ENCODE measurements at places on chromosomes 4 and X.

GRCh38 chrX:13470685-13470977, 98.8 kb upstream of the EGFL6 start:
- DNase-seq, result no peak

DNA sequence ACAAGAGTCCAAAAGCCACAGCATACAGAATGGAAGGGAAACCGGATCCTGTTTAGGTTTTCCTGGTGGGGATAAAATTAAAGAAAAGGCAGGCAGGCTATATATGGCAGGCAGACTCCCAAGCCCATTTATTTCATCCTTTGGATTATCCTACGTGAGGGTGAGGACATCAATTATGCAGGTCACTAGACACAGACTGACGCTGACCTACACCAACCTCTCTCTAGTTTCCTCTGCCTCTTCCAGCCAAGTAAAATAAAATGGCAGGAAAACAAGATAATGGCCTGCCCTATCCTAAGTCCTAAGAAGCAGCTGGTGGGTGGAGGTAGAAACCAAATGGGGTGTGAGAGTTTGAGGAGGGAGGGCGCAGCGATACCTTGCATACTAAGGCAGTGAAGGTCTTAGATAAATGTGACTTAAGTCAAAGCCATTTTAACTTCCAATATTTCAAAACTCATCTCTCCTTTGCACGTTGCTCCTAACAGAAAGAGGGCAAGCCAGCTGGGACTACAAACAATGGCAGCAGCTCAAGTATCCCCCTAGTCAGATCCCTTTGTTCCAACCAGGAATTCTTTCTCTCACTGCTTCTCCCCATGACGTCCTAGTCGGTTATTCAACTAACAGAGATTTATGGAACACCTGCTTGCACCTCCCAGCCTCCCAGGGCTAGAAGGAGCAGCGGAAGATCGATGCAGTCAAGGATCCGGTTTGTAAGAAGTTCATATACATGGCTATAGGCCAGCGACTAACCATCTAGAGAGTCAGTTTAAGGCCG, 72.8 kb downstream of the IRF2 start:
- no peak for DNase-seq

GRCh38 chrX:6228720-6229119, at the start of gene NLGN4X:
TSS of gene NLGN4X (minus strand) at chrX:6228867. CDS start at chrX:6151466, 77,401 bp downstream.
- DNase-seq, result no peak

GRCh38 chr4:110271986-110272385, 73.6 kb upstream of the ELOVL6 start:
- no peak for DNase-seq

DNA sequence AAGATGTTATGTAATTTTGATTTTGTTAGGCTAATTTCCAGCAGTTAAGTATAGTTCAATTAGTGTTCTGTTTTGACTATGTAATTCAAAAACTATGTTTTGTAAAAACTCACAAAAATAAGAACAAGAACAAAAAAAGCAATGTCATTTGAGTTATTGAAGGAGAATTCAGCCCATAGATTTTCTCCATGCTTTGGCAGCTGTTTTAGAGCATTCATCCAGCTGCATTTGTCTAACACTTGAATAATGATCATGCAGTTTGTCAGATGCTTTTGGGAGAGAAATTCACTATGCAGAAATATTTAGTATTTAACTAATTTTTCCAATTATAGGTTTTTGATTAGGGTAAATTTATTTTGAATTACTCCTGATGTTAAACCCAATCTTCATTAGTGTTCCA, 14.2 kb downstream of the CPE start:
- no peak for DNase-seq

DNA sequence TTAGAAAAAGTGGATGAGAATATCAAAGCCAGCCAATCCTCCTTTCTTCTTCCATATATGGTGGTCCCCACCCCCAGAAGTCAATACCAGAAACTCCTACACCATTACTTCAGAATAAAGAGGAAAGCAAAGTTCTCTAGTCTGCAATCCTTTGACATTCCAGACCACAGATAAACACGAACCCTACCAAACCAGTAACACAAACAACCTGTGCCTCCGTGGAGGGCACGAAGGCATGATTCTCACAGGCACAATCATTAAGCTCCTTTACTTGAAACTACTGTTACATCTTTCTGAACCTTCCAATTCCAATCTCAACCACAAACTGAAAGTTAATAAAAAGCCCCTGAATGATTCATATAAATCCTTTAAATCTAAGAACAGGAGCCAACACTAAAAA, 16.3 kb downstream of the MAML3 start:
- no peak for DNase-seq

GRCh38 chr4:154415313-154415712, 76.3 kb downstream of the DCHS2 start:
- no peak for DNase-seq

DNA sequence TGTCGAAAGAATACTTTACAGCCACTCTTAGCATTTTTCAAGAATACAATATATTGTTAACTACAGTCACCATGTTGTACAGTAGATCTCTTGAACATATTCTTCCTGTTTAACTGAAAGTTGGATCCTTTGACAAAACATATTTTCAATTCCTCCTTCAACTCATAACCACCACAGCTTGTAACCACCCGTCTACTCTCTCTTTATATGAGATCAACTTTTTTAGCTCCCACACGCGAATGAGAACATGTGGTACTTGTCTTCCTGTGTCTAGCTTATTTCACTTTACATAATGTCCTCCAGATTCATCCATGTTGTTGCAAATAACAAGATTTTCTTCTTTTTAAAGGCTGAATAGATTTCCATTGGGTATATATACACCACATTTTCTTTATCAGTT, 338.3 kb upstream of the IGFBP7 start:
- DNase-seq, result no peak

DNA sequence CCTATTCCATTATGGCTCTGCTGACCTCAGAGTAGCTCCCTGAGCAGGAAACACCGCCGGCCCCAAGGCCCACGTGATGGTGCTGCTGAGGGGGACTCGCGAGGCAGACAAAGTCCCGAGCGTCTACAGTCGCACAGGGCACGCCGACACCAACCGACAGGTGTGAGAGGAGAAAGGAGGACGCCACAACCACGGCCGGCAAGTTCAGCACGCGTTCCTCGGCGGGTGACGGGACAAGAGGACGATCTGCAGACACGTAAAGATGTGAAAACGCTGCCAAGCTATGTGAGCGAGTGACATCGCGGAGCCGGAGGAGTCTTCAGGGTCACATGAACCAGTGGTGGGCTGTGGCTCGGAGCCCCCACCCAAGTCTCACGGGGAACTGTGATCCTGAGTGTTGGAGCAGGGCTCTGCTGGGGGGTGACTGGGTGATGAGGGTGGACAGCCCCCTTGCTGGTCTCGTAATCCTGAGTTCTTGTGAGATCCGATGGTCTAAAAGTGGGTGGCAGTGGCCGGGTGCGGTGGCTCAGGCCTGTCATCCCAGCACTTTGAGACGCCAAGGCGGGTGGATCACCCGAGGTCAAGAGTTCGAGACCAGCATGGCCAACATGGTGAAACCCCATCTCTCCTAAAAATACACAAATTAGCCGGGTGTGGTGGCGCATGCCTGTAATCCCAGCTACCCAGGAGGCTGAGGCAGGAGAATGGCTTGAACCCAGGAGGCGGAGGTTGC, 34.0 kb downstream of the PPP2R3B start:
- no peak for DNase-seq

DNA sequence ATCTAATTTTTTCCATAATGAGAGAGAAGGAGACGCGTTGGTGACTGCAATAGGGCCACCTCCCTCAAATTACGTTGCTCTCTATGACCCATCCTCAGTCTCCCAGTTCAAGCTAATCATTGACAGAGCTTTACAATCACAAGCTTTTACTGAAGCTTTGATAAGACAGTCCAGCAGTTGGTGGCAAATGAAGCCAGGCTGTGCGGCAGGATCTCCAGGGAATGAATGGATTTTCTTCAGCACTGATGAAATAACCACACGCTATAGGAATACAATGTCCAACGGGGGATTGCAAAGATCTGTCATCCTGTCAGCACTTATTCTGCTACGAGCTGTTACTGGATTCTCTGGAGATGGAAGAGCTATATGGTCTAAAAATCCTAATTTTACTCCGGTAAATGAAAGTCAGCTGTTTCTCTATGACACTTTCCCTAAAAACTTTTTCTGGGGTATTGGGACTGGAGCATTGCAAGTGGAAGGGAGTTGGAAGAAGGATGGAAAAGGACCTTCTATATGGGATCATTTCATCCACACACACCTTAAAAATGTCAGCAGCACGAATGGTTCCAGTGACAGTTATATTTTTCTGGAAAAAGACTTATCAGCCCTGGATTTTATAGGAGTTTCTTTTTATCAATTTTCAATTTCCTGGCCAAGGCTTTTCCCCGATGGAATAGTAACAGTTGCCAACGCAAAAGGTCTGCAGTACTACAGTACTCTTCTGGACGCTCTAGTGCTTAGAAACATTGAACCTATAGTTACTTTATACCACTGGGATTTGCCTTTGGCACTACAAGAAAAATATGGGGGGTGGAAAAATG, at the start of gene KLB:
KLB (plus strand) TSS at position 168 of the 821 bp plus-strand sequence; CDS start at position 188, 20 bp downstream.
- no peak for DNase-seq

- no peak for DNase-seq
These were observed 89.9 kb upstream of the TLR2 start for GRCh38 chr4:153594210-153594609.

DNA sequence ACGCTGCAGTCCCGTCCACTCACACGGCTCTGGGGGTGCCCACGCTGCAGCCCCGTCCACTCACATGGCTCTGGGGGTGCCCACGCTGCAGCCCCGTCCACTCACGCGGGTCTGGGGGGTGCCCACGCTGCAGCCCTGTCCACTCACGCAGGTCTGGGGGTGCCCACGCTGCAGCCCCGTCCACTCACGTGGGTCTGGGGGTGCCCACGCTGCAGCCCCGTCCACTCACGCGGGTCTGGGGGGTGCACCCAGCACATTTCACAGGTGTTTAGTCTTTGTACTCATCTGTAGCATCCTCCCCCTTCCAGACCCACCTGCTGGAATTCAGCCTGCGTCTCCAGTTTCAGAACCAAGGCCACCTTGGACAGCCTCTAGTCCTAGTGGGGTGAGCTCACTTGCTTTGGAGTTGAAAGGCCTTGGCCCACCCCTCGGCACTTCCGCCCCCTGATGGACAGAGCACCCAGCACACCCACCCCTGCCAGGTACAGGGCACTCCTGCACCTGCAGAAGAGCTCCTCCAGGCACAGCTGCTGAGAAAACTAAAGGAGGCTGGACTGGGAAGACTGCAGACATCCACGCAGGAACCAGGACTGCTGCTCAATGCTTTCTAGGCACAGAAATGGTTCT, 73.0 kb downstream of the ABLIM2 start:
- no peak for DNase-seq

GRCh38 chr4:137749466-137749865, 217.2 kb upstream of the PCDH18 start:
- peak; percentile 36 for DNase-seq

DNA sequence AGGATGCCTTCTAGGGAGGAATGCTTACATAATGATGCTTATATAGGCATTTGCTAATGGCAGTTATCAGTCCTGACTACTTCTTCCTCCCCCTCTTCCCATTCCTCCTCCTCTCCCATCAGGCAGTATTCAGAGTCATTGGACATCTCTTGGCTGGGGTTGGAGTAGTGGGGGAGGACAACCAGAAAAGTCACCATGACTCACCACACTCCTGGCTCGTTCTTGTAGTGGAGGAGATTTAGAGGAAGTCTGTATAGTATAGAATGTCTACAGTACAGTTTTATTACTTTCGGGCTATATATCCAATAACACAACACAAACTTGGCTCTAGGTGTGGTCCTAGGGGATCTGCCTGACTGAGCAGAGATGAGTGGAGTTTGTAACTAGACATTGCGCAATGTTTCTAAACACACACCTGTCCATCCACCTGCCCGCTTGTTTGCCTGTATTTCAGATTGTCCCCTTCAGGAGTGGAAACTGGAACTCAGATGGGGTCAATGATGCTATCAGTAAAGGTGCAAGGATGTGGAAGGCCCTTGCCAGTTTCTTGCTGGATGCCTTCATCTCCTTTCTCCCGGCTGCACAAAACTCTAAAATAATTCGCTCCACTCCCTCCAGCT, 27.9 kb upstream of the KIAA1210 start:
- DNase-seq, result no peak

DNA sequence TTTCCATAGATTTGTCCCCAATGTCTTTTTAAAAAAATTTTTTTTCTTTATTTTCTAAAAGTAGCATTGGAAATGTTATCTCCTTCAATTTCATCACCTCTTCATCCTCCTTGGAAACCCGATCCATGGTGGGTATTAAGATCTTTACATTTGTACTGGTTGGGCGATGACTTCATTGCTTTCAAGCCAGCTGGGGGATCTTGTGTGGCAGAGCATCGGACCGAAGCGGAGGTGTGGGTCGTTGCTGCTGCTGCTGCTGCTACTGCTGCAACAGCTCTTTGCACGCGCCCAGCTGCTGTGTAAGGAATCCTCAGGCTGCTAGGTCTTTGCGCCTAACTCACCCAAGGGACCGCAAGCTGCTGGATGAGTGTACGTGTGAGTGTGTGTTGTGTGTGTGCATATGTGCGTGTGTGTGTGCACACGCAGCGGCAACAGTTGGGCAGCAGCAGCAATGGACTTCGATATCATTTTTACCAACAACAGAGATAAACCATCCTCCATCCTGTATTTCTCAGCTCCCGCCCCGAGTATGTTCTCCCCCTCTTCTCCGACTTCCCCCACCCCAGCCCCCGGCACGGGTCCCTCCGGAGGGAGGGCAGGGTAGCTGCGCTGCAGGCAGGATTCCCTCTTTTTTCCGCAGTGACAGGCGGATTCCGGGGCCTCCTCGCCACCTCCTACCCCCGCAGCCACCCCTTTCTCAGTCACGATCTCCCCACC, 768 bp upstream of the CDKL5 start:
- peak; percentile 69 for DNase-seq

- DNase-seq, result peak; percentile 76
These were observed 14.1 kb downstream of the ZNF157 start for GRCh38 chrX:47384502-47384901.

DNA sequence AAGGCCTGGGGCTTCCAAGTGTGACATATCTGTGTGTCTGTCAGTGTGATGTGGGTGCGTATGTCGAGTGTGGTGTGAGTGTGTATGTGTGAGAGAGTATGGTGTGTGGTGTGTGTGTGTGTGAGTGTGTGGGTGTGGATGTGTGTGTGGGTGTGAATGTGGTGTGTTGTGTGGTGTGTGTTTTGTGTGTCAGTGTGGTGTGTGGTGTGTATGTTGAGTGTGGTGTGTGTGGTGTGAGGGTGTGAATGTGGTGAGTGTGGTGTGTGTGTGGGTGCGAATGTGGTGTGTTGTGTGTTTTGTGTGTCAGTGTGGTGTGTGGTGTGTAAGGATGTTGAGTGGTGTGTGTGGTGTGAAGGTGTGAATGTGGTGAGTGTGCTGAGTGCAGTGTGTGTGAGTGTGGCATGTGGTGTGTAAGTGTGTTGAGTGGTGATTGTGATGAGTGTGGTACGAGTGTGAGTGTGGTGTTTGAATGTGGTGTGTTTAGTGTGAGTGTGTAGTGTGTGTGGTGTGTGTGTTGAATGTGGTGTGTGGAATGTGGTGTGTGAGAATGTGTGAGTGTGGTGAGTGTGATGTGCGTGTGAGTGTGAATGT, 61.6 kb upstream of the SORCS2 start:
- DNase-seq, result no peak

- peak; percentile 27 for DNase-seq
These were observed 382.4 kb upstream of the GALNT7 start for GRCh38 chr4:172786039-172786792.
